H1 (cell line): ENCODE measurements at places on chromosomes 5 and 9. TPM values are rescaled to one million over a fixed set of nuclear protein-coding genes. Genes with fewer than 3 reads are reported as not detected.

- DNase-seq, result no peak
Observed at GRCh38 chr9:33331377-33331891, 41.1 kb downstream of the NFX1 start.

DNA sequence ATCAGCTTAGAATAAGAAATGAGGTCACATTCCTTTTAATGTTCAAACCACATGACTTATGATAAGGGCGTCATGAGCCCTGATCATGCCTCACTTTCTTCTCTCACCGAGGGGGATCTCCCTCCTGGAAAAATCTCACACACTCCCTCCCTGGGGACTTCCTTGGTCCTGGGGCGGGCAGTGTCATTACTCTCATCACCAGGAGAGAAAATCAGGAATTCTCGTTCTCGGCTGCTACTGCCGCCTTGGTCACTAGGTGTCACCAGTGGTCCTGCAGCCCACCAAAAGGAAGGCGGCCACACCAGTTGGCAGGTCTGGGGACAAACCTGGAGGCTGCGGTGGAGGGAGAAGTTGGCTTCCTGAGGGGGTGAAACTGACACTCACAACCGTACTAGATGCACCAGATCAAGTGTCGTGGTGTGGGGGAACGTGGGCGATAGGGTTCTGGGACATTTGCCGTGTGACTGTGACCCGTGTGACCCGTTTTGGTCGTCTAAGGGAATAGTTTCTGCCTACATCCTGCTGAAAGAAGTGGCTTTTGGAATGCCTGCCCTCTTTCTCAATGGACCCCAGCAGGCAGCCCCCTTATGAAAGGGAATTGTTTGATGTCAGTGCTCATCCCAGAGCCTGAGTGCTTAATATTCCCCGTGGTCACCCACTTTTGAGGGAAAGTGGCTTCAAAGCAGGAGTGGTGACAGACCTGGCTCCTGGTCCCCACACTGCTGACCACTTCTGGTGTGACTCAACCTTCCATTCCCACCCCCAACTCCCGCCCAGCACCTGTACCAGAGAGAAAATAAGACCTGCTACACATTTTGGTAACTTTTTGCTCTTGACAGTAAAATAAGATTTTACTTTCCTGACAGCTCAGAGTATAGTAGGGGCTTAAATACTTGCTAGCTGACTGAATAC is 63.2 kb downstream of the ACER2 start:
- DNase-seq, result peak; percentile 88

GRCh38 chr5:121189342-121190305 is 662.1 kb upstream of the FTMT start:
- DNase-seq, result no peak

GRCh38 chr5:163645421-163646416 is 140.3 kb downstream of the MAT2B start:
- DNase-seq, result no peak

- no peak for DNase-seq
Observed at GRCh38 chr5:64229163-64229774, 63.6 kb downstream of the RNF180 start.

DNA sequence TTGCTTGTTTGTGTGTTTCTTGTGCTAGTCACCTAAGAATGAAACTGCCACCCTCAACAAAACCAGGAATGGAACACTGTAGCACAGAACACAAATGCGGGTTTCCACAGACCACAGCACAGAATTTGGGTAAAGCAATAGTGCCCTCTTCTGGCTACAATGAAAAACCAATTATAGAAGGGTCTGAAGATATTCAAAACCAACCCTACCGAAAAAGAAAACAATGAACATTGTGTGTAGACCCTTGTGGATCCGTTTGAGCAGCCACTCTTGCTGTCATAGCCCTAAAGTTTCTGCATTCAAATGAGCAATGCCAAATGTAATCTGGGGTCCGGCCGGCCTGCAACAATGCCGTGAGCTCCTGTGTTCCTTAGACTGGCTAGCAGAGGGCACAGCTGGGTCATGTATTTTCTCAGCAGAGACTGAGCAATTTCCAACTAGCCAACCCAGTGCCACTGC is 8.3 kb upstream of the ENC1 start:
- no peak for DNase-seq

DNA sequence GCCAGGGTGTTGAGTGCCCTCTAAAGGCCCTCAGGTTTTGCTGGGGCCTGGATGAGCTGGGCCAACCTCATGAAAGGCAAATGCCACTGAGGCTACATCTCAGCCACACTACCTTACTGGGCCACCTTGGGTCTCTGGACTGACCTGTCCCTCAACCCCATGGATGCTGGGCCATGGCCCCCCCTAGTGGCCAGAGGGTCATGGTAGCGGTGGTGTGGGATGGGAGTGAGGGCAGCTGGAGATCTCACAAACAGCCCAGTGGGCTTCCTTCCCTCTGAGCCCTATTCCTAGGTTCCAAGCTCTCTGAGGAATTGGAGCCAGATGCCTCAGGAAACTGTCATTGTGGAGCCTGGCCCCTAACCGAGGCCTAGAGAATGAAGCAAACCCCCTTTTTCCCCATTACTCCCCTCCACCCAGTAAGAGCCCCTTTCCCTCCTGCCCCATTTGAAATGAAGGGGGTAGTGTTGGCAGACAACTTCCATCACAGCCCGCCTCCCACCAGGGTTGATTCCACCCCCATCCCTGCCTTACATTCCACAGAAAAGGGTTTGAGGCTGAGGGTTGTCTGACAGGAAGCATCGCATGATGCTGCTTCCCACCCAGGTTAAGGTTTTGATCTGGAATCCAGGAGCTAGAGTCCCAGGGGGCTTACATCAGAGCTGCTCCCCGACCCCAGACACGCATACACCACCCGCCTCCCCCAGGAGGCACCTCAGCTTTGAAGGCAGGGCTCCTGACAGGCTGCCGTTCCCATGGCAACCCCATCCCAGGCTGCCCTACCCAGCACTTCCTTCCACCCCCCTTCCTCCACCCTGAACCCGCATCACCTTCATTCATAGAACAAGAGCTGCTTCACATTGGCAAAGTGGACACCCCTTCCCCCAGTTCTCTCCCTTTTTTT is 63.9 kb downstream of the PCDH1 start:
- DNase-seq, result no peak

DNA sequence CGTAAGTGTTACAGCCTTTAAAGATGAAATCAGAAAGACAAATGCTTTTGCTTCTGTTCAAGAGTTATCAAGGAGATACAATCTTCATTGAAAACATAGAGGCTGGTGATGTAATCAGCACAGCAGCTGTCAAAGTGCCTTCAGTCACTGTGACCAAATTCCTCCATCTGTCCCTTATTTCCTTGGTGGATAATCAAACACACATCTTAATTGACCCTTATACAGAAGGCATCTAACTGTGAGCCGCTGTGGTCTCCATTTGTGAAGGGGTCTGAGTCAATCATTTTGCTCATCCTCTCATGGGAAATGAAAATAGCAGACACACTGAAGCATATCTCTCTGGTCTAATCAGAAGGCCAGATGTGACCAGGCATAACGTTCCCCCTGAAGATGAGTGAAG is 130.1 kb upstream of the TLR4 start:
- no peak for DNase-seq

DNA sequence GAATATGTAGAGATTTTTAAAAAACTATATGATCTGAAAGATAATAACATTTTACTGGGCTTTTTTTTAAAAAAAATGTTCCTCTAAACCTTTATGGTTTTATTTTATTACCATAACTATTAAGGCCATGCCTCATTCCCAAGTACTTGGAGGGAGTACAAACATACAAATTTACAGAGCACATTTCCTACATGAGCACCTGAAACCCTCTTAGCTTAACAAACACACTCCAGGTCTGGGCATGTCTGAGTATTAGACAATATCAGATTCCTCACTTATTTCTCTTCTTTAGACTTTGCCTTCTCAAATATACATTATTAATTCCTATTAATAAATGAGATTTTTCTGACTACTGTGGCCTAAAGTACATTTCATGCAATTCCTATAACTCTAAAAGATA is 319.2 kb downstream of the SLCO4C1 start:
- DNase-seq, result no peak

DNA sequence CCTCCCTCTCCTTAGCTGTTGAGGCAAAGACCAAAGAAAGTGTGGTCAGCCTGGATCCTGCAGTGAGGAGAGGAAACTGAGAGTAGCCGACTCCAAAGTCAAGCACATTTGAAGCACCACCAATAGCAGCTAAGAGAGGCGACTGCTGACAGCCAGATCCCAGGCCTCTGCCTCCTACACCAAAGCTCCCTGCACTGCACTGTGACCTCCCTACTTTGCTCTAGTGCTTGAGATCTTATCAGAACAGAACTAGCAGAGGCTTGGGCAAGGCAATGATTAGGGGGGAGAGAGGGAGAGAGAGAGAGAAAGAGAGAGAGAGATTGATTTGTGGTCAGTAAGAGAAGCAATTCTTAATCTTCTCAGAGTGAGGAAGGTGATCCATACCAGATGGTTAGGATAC is 216.3 kb downstream of the CDK5RAP2 start:
- no peak for DNase-seq

DNA sequence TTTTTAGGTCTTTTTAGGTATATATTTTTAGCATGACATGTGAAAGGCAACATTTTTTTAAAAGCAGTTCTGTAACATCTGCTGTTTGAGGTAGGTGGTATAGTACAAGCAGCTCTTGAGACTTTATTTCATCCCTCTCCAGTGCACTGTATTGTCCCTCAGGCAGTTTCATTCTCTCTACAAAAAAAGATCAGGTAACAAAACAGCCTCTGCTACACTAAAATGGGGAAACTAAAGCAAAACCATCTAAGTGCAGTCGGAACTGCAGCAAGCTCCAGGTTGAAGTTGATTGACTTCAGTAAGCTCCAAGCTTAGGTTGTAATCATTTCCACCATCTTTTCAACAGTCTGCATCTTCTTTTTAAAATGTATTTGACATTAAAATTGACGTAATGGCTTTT is 195.6 kb downstream of the DEPDC1B start:
- DNase-seq, result no peak

DNA sequence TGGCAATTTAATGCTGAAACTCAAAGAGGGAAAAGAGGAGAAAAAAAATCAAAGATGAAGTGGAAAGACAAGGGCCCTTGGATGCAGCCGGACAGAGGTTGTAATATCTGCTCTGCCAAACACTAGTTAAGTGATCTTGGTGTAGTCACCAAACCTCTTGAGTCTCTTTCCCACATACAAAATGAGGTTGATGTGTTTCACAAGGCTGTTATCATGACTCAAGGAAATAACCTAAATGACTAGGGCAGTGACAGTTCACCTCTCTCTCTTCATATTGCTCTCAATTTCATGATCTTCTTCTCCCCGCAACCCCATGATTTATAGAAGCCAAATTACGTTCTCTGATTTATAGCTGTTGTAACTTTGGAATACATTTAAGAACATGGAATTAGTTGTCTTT is 44.9 kb downstream of the PIK3R1 start:
- no peak for DNase-seq

DNA sequence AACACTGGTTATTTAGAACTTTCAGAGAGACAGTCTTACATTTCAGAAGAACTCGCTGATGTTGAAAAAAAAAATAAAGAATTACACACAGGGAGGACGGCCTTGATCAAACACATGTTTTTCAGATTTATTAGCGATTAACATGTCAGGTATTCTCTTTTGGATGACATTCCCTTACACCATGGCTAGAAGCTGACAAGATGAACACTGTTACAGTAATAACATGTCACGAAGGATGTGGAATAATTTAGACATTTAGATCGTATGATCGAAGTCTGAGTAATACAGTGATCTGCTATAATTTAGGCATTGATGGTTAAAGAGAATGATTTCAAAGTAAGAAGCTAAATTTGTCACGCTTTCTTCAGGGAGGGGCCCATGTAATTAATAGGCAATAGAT is 24.6 kb upstream of the FBXL7 start:
- no peak for DNase-seq

DNA sequence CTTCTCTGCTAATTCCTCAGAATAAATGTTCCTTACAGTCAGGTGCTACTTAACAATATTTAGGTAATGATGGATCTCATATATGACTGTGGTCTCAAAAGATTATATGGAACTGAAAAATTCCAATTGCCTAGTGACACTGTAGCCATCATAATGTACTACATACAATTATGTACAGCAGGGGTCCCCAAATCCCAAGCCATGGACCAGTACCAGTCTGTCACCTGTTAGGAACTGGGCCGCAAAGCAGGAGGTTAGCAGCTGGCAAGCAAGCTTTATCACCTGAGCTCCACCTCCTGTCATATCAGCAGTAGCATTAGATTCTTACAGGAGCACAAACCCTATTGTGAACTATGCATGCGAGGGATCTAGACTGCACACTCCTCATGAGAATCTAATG is 69.6 kb downstream of the NR2F1-AS1 start:
- DNase-seq, result no peak

GRCh38 chr9:123614306-123615263 is 258.6 kb downstream of the CRB2 start:
- peak; percentile 32 for DNase-seq

- DNase-seq, result no peak
Observed at GRCh38 chr9:80435591-80435990, 863.8 kb downstream of the TLE4 start.

GRCh38 chr5:44358421-44358820 is 30.8 kb downstream of the FGF10 start:
- DNase-seq, result no peak

GRCh38 chr9:35313916-35314315 is 152.1 kb downstream of the UNC13B start:
- no peak for DNase-seq

The ZNF618 gene
- total RNA-seq, result 28.5 and 31.4 TPM in 2 replicates

The FCN2 gene
- not detected in 2 replicates for total RNA-seq

The FAM240B gene
- not detected in 2 replicates for total RNA-seq

The NFIB gene
- total RNA-seq, result 11.6 and 13.1 TPM in 2 replicates

The MARCHF11 gene
- total RNA-seq, result 0.82 and 0.86 TPM in 2 replicates

The FLT4 gene
- 7.7 TPM in 2 replicates for total RNA-seq

The CA9 gene
- 1.3 and 1.4 TPM in 2 replicates for total RNA-seq

The MUSK gene
- not detected in 2 replicates for total RNA-seq

The PKD2L2 gene
- total RNA-seq, result not detected in 2 replicates

The WWC1 gene
- 41.1 and 42.7 TPM in 2 replicates for total RNA-seq
